Activated CD8-positive, alpha-beta memory T cell treated with anti-CD3 and anti-CD28 coated beads for 4 hours (primary cell): ENCODE measurements at places on chromosomes 1 and 21.

DNA sequence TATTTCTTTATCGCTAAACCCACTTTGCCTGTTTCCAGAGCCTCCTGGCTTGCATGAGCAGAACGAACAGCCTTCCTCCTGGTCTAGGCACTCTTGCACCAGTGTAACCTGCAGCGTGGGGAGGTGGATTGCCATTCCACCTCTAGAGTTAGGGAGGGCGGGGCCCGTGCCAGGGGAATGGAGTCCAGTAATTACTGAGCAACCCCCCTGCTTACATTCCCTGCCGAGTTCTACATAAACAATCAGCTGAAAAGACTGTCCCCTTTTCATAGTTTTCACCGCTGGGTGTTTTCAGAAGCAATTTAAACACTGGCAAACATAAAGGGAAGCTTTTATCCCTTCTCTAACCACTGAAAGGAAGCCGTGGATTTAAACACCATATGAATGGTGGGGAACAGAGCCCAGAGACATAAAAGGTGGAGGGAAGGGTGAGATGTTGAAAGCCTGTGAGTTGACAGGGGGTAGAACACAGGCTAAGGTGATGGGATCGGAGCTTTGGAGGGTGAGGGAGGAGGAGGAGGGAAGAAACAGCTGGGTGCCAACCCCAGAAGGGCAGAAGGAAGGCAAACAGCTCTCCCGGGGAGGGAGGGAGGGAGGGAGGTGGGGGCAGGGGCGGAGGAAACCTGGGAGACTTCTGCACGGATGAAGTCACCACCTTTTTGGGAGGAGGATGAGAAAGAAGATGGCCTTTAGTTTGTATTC, 68.0 kb upstream of the WDR26 start:
- DNase-seq: no peak

DNA sequence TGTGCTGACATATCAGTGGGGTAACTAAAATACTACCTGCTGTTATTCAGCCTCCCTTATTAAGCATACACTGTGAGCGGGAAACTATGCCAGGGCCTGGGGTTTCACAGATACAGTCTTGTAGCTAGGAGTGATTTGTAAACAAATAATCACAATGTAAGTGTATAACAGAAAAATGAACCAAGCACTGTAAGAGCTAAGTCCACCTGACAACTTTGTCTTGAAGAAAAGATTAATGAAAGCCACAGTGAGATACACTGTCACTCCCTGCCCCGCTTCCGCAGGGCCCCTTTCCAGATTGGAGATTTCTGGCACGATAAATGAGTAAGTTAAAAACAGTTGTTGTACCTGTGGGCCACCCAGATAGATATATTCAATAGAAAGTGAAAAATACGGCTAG, 4.8 kb downstream of the RCAN3 start:
- no peak for DNase-seq

GRCh38 chr1:246794828-246795671, 70.8 kb downstream of the SCCPDH start:
- DNase-seq: no peak

GRCh38 chr1:43858324-43858723, 75.3 kb upstream of the ARTN start:
- DNase-seq: no peak

DNA sequence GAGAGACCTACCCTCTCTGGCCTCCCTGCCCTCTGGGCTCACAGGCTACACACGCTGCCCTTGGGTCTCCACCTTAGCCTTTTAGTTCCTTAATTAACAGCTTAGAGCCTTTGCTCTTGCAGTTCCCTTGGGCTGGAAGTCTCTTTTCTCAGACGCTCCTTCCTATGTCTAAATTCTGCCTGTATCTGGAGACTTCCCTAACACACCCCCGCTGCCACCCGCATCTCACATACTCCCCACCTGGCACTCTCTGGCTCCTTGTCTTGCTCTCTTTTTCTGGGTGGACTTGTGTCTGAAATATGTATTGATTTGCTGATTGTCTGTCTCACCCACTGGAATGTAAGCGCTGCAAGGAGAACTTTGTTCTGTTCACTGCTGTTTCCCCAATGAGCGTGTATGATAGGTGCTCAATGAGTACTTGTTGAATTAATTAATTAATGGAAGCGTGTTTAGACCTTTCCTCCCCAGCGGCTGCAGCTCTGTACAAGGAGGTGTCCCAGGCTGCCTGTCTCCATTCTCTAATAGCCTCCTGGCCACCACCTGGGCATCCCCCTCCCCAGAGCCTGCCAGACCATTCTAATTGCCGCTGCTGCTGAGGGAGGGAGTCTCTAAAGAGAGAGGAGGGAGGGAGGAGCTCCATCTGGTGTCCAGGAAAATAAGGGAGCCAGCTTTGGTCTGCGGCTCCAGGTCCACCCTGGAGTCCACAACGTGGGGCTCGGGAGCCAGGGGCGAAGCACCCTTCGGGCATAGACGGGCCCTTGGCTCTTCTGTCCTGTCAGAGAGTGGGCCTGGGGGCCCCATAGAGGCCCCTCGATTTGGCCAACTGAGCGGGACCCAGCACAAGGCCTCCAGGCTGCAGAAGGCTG, 95.4 kb downstream of the RNF220 start:
- DNase-seq: no peak

DNA sequence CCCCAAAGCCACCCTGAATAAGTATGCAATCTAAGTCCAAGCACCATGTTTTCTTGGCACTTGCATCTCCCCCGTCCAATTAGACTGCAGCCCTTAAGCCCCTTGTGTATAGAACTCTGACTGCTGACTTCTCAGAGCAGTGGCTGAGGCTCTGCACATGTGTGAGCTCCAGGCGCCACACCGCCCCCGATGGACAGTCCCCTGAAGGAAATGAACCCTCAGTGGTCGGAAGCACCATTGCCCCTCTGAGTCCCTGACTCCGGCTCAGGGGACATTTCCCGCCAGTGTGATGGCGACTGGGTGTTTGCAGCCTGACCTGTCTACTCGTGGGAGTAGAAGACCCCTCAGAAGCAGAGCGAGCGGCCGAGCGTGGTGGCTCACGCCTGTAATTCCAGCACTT, 37.2 kb upstream of the SCCPDH start:
- no peak for DNase-seq

- no peak for DNase-seq
Measured at GRCh38 chr1:152190589-152190988, 31.6 kb upstream of the RPTN start.

GRCh38 chr1:64265141-64265540, 61.7 kb downstream of the UBE2U start:
- DNase-seq: no peak

GRCh38 chr1:206551986-206552326, 44.6 kb downstream of the RASSF5 start:
- DNase-seq: no peak
